ENCODE measurements at places on chromosomes 5 and 9.

DNA sequence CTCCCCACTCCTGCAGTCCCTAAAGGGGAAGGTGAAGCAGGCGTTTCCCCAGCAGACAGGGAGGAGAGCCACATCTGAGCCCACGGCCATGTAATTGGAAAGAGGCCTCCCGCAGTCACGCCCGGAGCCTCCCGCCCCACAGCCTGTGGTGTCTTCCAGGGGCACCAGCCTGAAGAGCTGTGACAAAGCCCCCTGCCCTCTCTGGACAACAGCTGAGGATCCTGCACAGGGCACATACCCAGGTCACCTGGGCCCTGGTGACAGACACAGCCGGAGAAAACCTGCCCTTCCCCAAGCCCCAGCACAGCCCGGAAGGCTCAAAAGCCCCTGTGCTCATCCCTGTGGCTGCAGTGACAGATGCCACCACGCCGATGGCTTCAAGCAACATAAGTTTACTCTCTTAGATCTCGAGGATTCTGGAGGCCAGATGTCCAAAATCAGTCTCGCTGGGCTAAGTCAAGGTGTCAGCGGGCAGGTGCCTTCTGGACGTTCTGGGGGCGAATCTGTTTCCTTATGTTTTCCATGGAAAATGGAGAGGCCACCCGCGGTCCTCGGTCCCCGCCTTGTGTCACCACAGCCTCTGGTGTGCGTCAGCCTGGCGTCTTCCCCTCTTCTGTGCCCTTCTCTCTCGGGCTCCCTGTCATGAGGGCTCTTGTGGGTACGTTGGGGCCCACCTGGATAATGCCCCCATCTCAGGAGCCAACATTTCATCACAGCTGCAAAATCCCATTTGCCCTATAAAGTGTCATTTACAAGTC lies 71.5 kb downstream of the PSMB7 start:
- DNase-seq, result no peak

GRCh38 chr5:85576666-85577065 lies 1041.1 kb upstream of the COX7C start:
- DNase-seq, result no peak

GRCh38 chr9:78939311-78940065 lies 632.3 kb upstream of the TLE4 start:
- no peak for DNase-seq

GRCh38 chr5:73945505-73945904 lies 319.5 kb downstream of the ARHGEF28 start:
- DNase-seq, result peak; percentile 18

GRCh38 chr9:37200433-37201005 lies 80.1 kb downstream of the ZCCHC7 start:
- DNase-seq, result no peak

DNA sequence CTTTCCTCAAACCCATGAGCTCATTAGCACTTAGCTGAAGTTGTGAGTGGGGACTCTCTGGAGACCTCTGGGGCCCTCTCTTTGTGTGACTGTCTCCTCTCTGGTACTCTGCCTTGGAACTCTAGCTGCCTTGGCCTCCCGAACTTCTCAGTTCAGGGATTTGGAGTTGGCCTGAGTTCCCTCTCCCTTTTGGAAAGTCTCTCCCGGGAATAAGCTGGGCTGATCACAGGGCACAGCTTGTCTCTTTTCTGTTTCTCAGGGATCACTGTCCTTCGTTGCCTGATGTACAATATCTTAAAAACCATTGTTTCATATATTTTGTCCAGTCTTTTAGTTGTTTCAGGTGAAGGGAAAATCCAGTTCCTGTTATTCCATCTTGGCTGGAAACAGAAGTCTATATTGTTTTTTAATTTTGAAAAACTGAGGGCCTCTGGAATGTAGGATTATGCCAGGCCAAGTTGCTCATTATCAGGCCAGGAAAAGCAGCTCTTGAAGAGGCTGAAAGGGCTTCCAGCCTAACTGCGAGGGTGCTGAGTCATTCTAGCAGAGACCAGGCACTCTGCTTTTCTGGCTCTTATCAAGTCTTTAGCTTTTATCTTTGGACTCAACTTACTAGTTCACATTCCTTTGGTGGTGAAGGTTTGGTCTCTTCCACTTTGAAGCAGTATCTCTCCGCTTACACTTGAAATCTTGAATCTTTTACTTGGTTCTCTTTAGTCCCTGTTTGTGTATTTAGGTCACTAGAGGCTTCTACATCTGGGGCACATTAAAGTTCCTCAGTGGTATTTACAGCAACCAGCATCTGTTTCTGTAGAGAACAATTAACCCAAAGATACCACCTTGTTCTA lies 8.4 kb upstream of the RGS3 start:
- DNase-seq, result no peak

DNA sequence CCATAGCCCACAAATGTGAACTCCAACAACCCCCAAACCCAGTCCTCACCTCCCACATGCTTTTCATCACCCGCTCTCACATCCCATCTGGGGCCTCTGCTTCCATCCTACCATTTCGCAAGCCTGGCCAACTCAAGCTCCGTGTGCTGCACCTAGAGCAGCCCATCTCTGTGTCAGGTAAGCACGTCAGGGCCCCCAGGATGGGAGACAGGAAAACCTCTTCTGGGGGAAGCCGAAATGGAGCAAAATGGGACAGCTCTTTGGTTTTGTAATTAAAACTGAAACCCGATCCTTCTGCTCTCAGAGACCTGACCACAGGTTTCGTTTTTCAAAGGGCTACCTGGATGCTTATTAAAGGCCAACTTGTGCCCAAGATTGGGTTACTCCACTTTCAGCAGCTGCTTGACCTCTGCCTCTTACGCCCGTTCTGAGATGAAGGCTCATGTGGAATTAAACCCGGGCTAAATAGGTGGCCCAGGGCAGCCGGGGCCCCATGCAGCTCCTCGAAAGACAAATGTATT lies 287.7 kb downstream of the SLIT3 start:
- no peak for DNase-seq

GRCh38 chr5:135577421-135577820 lies 1.4 kb downstream of the CXCL14 start:
- DNase-seq, result no peak

DNA sequence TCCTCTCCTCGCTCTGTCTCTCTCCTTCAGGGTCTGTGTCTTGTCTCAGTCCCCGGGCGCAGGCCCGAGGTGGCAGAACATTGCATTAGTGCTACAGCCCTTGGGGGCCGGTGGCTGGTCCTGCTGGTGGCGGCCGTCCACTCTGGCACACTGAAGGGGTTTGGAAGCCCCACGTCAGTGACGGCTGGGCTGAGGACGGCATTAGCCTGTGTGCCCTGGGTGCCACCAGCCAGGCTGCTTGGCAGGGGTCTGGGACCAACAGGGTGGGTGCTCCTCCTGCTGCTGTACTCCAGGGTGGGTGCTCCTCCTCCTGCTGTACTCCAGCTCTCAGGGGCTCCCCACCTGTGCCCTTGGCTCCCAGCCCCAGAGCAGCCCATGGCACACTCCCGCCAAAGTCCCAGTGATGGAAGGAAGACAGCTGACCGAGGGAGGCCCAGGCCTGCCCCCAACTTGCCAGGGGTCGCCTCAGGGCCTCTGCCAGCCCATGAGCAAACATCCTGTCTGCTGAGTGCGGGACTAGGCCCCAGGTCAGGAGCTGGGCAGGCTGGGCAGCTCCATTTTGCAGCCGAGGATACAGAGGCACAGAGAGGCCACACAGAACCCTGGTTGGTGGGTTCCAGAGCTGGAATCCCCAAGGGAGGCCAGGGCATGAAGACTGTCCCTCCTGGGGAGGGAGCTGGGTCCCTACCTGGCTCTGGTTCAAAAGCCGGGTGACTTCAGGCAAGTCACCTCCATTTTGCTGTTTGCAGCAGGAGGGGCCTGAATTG lies 27.3 kb downstream of the SARDH start:
- DNase-seq, result no peak

Measured in stimulated activated CD4-positive, alpha-beta T cell treated with anti-CD3 and anti-CD28 coated beads, Interleukin-1b, Interleukin-23, amount 100 ng/mL, for 24 hours (primary cell).